ENCODE measurements at places on chromosomes 3 and 15.

DNA sequence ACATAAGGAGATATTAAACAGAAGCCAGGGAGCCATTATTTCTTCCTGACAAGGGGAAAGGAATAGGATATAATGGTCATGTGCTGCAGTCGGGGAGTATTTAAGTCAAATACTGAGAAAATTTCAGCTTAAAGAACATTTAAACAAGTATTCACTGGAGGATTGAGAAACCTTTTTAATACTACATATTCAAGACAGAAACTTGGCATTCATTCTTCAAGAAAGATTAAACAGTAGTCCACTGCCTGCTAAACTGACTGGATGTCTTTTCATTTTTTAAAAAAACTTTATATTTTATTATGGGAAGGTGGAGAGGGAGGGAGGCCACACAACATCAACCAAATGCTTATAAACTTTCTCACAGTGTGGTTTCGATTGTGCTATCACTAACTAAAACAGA is 107.4 kb upstream of the CBLB start:
- no peak for DNase-seq

- DNase-seq: no peak
Observed at GRCh38 chr3:188673646-188674186, 498.1 kb upstream of the TPRG1 start.

GRCh38 chr3:17927036-17927435 is 184.6 kb upstream of the TBC1D5 start:
- DNase-seq: no peak

DNA sequence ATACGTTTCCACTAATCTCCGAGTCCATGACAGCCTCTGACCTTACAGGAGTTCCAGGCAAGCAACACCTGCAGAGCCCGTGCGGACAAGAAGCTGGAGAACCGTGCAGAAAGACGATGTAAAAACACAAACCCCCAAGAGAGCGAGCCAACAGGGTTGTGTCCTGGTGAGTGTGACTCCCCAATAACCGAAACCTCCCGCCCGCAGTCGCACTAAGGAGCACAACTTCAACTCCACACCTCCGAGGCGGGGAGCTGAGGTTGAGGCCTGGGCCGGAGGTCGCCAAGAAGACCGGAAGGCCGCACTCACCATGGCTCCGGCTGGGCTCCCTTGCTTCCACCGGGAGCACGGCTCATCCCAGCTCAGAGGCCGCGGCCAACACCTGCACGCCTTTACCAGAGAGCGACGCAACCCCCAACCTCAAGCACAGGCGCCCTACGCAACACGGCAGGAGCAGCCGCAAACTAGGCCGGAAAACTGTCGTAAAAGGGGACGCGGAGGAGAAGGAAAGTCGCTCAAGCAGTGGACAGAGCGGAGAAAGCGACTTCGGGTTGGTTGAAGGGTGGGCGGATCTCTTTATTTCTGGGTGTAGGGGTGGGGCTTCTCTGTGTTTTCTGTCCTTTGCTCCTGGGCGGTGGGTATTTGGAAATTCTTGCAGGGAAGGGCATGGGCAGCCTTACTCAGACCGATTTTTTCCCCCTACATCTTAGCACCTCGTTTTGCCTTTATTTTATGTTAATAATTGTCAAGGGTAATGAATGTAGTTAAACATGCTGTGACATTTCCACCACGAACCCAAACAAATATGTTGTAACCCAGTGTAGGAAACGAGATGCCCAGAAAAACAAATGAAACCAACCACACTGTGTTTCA is at the start of gene DNAJC19:
DNAJC19 (minus strand) TSS at position 446 of the 873 bp plus-strand sequence; CDS start at position 312, 134 bp downstream.
- DNase-seq: peak; percentile 86

GRCh38 chr15:40511472-40512133 is 40.8 kb downstream of the CHST14 start:
- peak; percentile 32 for DNase-seq

DNA sequence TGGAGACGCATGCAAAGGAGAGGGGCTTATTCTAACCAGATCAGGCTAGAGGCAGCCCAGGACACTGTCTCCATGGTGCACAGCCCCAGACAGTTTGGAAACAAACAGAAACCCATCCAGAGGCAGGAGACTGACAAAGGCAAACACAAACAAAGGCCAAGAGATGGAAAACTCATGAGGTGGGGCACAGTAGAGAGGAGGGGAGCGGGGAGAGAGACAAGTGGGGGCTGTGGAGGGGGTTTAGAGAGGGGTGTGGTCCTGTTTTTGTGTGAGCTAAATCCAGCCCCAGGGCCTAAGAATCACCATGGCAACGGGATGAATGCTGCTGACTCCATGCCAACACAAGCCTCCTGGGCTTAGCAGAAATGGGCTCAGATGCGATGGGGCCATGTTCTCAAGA is 32.3 kb downstream of the PARP16 start:
- no peak for DNase-seq

DNA sequence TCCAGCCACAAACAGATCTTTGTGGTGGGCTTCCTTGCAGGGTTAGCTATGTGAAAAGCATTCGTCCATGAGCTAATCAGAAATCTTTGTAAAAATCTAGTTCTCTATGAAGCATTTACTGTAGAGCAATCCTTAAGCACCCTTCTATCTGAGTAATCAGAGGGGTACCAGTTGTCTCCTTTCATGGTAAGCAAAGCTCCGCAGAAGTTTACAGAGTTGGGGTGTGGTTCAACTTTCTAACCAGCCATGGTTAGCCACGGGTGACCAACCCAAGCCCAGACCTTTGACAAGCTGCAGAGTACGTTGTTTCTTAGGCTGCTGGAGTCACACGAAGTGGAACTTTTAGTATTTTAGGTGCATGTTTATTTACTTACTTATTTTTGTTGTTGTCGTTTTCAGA is 77.4 kb downstream of the FLNB start:
- no peak for DNase-seq

DNA sequence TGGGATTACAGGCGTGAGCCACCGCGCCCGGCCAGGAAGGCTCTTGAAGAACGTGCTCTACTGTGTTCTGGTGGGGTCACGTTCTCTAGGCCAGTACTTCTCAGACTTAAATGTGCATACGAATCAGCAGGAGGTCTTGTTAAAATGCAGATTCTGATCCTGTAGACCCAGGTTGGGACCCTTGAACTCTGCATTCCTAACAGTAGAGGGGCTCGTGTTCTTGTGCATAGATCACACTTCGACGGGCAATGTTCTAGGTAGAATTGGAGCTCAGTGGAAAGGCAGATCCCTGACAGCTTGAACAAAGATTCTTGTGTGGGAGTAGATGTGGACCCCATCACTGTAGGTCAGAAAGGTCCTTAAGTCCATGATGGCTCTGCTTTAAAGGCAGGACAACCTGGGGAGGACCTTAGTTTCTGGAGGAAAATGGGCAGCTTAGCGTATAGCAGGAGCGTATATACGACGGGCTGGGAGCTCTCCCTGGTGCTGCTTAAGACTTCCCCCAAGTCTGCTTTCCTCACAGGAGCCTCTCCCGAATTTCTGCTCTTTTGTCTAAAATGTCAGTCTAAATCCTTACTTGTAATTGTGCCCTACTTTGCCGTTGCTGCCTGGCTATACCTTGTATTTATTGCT is 16.9 kb upstream of the FAM81A start:
- DNase-seq: no peak

GRCh38 chr3:171168551-171168950 is 142.0 kb upstream of the SLC2A2 start:
- DNase-seq: no peak

DNA sequence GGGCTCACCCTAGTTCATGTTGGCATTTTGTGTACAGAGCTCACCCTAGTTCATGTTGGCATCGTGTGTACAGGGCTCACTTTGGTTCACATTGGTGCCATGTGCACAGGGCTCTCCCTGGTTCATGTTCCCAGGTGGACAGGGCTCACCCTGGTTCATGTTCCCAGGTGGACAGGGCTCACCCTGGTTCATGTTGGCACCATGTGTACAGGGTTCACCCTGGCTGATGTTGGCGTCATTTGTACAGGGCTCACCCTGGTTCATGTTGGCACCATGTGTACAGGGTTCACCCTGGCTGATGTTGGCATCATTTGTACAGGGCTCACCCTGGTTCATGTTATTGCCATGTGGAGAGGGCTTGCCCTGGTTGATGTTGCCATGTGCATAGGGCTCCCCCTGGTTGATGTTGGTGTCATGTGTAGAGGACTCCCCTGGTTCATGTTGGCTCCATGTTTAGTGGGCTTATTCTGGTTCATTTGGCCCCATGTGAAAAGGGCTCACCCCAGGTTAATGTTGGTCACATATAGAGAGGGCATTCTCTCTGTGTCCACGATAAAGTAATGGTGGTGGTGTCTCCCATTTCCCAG is 31.7 kb upstream of the NR2C2 start:
- DNase-seq: no peak

DNA sequence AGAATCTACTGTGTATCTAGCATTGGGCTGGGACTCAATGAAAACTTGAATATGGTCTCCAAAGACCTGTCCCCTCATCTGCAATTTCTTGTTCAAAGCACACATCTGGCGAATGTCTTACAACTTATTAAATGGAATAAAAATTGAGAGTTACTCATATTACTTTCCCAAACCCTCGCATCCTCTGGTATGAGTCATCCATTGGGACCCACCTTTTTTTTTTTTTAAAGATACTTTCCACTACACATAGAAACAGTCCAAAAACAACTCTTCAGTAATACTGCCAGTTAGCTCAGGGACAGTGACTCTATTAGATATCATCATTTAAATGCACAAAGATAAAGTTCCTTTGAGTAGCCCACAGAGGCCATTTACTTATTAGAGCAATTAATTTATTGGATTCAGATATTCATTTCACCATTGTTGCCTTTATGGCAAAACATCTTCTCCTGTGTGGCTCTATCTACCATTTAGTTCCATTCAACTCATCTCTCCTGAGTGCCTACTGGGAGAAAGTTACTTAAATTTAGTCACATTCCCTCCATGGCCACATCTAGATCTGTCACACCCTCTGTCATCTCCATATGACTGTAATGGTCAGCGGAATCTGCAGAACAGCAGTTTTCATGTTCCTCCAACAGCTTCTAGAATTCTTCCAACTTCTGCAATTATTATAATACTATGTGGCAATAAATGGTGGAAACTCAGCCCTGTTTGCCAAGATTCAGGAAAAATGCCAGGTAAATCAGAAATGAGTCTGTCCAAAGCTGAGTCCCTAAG is 77.9 kb upstream of the ARHGEF3 start:
- DNase-seq: no peak

- DNase-seq: no peak
Observed at GRCh38 chr15:86193716-86194380, 114.2 kb downstream of the AGBL1 start.

DNA sequence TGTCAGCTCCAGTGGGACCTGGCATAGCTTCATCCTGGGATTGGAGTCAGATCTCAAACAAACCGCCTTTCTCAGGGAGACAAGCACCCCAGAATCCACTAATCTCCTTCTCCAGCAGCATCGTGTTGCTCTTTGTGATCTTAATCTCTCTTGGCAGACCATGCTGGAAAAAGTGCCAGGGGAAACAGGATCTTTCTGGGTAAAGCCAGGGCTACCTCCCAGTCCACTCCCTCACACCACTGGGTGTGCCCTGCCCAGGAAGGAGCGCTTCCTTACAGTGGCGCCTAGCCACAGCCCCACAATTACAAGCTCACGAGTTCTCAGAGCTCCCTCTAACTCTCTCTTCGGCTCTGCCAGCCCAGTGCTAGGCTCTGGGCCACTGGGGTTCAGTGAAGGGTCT is 32.2 kb downstream of the RPLP1 start:
- no peak for DNase-seq

DNA sequence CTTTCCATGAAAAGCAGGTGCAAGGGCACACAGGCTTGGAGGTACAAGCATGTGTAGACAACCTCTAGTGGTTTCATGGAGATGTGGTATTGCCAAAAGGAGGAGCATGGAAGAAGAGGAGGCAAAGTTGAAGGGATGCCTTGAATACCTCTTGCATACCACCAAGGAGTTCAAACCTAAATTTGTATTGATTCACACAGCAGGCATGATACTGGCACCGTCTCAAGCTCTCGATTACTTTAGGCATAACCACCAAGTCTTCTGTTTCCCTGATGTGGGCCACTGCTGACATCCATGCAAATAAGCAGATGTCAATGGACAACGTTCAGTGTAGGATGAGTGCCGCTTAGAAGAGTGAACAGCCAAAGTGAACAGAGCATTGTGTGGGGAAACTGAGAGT is 87.1 kb downstream of the SCN11A start:
- no peak for DNase-seq

DNA sequence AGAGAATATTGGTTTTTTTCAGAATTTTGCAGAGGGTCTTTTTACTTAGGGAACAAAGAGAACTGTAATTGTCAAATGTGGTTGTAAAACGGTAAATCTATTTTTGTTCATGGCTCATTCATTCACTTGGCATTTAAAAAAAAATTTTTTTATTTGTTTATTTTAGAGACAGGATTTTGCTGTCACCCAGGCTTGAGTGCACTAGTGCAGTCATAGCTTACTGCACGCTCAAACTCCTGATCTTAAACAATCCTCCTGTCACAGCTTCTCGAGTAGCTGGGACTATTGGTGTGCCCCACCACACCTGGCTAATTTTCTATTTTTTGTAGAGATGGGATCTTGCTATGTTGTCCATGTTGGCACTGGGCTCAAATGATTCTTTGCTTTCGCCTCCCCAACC is 301.8 kb downstream of the LPP start:
- DNase-seq: no peak

- no peak for DNase-seq
Observed at GRCh38 chr3:37050282-37050681, 57.0 kb downstream of the MLH1 start.

GRCh38 chr3:53486961-53487654 is 7.3 kb upstream of the CACNA1D start:
- no peak for DNase-seq

DNA sequence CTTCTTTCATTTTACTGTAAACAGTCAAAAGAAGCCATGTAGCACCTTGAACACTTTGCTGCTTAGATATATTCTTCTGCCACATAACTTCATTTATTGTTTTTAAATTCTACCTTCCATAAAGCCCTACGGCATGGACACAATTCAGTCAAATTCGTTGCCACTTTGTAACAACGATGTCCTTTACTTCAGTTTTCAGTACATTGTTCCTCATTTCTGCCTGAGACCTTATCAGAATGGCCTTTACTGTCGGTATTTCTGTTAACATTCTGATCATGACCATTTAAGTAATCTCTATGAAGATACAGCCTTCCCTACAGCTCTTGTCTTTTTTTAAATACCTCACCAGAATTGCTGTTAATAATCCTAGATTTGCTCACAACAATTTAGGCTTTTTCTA is 466.9 kb downstream of the NAALADL2 start:
- no peak for DNase-seq

DNA sequence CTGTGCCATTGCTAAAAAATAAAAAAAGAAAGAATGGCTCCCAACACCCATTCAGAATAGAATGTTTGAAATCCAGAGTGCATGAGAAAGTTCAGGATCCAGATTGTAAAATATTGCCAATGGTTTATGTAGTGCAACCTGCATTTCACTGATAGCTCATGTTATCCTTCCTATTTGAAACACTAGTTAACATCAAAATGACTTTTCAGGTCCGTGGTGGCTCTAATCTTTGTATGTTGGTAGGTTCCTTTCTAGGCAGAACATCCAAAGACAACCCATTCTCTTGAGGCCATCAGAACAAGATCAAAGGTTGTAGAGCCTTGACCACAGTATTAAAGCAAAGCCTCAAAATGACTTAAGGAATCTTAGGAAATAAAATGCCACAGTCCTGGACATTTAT is 51.0 kb downstream of the PLCL2 start:
- DNase-seq: no peak
